CD4-positive, alpha-beta T cell (primary cell): ENCODE measurements at places on chromosomes 2 and 18.

GRCh38 chr2:230849633-230850357 is 14.9 kb upstream of the ITM2C start:
- peak; percentile 55 for DNase-seq

- no peak for DNase-seq
These were observed 4.1 kb downstream of the ESPNL start for GRCh38 chr2:238104226-238104690.

GRCh38 chr2:150490466-150490865 is 3.0 kb upstream of the RND3 start:
- no peak for DNase-seq

- no peak for DNase-seq
These were observed 36.7 kb downstream of the ARHGAP25 start for GRCh38 chr2:68771211-68771751.

DNA sequence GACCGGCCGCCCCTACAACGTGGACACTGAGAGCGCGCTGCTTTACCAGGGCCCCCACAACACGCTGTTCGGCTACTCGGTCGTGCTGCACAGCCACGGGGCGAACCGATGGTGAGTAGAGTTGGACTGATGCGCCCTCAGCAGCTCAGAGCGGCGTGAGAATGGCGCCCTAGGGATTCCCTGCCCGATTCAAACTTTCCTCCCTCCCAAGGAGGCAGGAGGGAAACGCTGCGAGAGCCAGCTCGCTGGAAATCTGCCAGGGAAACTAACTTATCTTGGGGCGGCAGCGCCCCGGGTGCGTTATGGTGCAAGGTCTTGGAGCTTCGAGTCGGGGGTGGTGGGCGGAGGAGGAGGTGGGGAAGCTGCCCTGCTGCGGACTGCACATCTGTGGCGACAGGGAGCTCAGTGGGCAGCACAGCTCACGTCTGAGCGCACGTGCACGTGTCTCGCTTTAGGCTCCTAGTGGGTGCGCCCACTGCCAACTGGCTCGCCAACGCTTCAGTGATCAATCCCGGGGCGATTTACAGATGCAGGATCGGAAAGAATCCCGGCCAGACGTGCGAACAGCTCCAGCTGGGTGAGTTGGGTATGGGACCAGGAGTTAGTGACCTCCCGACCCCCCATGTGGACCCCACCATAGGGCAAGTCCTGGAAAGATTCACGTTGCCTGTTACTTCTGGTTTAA is 697 bp downstream of the ITGA4 start:
- peak; percentile 42 for DNase-seq

GRCh38 chr2:161068670-161069069 is 91.6 kb upstream of the TANK start:
- DNase-seq: no peak

DNA sequence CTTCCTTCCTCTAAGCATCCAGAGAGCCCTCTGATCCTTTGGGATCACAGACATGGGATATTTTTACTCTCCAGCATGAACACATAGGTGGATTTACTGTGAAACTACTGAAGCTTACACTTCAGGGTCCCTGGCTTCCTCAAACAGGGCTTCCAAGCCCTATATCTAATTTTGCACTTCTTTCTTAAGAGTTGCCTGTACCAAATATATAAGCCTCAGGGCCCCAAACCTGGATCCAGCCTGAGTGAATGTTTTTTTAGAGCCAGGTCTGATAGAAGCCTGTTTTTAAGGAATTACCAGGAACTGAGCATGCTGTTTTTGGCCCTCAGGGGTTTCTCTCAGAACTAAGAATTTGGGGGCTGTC is 13.2 kb upstream of the KCMF1 start:
- DNase-seq: no peak

- no peak for DNase-seq
These were observed 889 bp downstream of the ZC3H15 start for GRCh38 chr2:186486651-186487647.

- DNase-seq: no peak
These were observed 415.2 kb upstream of the NETO1 start for GRCh38 chr18:73283032-73283431.

GRCh38 chr18:77554061-77554460 is 304.4 kb downstream of the GALR1 start:
- DNase-seq: no peak

- DNase-seq: no peak
These were observed 123.2 kb downstream of the LYPD6B start for GRCh38 chr2:149161481-149162225.

DNA sequence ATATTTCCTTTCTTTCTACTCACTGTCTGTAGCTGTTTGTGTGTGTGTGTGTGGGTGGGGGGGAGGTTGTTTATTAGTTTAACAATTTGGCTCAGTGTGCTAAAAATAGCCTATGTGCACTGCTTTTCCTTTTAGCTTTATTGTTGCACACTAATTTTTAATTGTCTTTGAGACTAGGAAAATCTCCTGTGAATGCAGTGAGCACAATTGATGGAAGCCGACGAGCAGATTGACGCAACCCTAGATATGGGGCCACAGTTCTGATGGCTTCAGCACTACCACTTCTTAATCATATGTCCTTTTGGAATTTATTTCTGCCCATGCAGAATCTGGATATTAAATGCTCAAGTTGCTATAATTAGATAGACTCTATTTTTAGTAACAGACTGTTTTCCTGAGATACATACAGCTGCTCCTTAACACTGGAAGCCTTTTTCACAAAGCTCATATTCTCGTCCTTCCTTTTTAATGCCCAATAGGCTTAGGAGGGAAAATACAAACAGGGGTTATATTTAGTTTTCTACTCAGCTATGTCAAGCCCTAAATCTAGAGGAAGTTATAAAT is 109.1 kb downstream of the IRS1 start:
- no peak for DNase-seq

DNA sequence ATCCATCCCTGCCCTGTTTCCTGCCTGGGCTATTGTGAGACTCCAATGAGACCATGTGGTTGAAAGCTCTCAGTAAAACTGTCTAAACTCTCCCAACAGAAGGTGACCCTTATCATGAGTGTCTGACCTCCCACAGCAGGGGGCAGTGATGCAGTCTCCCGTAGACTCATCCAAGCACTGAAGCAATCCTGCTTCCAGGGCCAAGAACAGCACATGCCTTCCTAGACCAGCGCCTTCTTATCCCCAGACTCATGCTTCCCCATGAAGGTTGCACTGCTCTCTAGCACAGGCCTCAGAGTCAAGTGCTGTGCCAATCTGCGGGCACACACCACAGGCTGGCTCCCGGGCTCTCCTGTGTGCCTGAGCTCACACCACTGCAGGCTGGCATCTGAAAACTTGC is 112.3 kb downstream of the TNS1 start:
- no peak for DNase-seq

DNA sequence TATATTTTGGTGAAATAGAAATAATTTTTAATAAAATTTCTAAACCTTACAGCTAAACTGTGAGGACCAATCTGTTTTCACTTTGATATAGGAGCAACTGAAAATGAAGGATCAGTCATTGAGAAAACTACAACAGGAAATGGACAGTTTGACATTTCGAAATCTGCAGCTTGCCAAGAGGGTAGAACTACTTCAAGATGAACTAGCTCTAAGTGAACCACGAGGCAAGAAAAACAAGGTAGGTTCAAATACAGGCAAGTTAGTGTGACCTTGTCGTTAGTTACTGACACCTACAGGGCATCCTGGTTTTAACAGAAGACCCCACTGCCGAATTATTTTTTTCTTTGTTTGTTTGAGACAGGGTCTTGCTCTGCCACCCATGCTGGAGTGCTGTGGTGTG is 75.5 kb upstream of the STON1 start:
- no peak for DNase-seq

- no peak for DNase-seq
These were observed 937.1 kb downstream of the TSN start for GRCh38 chr2:122692400-122693083.
